NCI-H2227 treated with DMSO at 0.1 percent for 48 hours (cell line): ENCODE measurements at places on chromosomes 5 and 9.

GRCh38 chr9:88773627-88774244 lies 217.5 kb upstream of the S1PR3 start:
- no peak for DNase-seq

DNA sequence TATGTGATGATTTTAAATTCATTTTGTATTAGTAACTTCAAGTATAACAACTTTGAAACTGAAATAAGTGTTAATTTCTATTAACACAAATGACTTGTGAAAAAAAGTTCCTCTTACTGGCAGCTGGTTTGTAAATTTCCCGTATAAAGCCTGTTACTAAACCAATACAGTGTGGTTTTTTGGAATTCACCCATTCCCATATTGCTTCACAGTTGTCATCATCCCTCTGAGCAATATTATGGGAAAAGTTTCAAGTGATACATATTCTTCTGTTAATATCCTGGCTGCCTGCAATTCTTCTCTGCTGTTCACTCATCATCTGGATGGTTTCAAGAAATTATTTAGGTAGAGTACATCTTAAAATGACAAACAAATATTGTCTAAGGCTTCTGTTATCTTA lies 1185.1 kb upstream of the C9orf72 start:
- DNase-seq = no peak

GRCh38 chr5:87155106-87155505 lies 112.6 kb upstream of the RASA1 start:
- no peak for DNase-seq

DNA sequence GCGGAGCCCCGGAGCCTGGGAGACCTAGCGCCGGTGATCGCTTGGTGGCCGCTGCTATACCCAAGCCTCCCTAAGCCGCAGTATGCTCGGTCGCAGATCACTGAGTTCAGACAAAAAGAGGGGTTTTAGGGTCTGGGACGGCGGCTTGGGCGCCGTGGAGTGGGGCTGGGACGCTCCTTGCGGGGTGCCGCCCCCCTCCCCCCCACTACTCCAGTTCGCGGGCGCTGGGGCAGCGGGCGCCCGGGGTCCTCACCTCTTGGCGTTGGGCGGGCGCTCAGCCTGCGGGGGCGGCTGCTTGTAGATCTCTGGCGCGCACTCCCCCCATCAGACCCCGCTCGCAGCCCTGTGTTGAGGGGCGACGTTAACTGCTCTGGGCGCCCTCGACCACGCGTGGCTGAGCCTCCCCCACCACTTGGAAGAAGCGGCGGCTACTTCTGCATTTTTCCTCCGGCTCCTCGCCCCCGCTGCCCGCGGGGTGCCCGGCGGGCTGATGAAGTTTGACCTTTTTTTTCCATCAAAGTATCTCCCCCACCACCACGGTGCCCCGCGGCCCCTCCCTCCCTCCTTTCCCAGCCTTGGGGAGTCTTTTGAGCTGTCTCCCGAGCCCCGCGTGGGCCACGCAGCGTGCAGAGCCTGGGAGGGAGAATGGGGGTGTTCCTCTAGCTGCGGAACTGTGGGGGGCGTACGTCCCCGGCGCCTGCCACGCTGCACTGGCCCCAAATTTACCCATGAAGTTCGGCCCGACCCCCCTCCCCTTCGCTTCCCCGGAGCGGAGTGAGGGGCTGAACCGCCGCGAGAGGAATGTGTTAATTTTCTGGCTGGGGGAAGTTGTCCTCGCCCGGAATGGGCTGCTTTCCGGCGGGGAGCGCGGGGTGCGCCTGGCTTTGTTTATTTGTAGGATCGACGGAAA lies 1.2 kb downstream of the CXXC5 start:
- DNase-seq = no peak

DNA sequence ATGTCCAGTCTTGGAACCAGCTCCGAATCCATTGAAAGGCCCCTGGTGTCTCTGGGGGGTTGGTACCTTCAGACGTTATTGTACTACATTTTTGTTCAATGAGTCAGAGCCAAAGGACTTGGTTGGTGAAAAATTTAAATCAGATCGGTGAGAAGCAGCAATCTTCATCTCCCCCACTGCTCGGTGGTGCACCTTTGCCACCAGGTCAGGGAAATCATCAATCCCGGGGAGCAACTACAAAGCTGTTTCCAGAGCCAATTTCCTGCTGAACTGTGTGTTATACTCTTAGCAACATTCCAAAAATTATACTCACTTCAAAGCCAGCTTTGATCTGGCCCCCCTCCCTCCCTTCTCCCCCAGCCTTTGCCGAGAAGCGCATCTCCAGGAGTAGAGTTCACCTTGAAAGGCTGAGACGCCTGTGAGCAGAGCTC lies 375.2 kb upstream of the WWC1 start:
- no peak for DNase-seq

DNA sequence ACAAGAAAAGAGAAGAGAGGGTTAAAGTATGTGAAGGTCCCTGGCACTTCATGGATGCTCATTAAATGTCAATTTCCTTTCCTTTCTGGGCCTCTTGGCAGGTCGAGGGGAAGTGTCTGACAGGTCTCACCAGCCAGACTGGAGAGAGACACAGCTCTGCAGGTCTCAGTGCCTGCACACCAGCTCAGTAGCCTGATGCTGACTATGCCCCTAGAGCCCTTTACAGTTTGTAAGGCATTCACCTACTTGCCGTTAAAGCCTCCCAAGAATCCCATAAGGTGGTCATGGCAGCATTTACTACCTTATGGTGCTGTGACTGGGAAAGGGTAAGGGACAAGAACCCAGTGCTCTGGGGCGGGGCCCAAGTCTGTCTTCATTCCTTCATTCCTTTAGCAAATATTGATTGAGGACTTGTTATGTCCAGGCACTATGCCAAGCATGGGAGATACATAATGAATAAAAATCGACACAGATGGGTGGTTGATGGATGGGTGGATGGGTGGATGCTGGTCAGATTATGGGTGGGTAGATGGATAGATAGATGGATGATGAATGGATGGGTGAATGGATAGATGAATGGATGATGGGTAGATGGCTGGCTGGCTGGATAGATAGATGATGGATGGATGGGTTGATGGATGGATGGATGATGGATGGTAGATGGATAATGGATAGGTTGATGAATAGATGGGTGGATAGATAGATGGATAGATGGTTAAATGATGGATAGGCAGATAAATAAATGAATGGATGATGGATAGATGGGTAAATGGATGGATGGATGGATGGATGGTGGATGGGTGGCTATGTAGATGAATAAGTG lies 21.3 kb upstream of the KIF12 start:
- DNase-seq = no peak

GRCh38 chr5:6748142-6748541 lies 34.9 kb downstream of the TENT4A start:
- DNase-seq = no peak

GRCh38 chr9:4287386-4287785 lies 12.5 kb downstream of the GLIS3 start:
- DNase-seq = no peak

DNA sequence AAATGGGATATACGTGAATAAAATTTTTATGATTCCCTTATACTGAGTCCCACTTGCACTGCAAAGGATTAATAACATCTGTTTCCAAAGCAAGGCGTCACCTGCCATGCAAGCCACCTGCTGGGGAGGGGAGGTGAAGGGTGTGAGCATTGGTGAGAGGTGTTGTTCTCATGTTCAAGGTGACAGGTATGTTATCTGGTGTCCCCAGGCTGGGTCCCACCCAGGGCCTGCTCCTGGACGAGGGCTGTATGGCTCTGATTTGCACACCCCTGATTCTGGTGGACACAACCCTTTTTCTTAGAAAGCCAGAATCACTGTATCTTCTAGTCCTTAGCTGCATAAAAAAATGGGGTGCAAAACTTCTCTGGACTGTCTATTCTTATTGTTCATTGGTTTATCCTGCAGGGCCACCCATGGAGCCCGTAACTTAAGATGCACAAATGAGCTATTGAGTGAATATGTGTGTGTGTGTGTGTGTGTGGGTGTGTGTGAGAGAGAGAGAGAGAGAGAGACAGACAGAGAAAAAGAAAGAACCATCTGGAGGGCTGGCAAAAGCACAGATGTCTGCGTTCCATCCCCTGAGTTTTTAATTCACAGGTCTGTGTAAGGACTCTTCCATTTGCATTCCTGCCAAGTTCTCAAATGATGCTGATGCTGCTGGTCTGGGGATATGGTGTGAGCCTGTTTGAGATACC lies 53.7 kb downstream of the SYK start:
- DNase-seq = no peak

- no peak for DNase-seq
Measured at GRCh38 chr5:135445306-135445985, 1.7 kb downstream of the DCANP1 start.
